ENCODE measurements at places on chromosomes 6 and 20. TPM values are rescaled to one million over a fixed set of nuclear protein-coding genes. Genes with fewer than 3 reads are reported as not detected.

ZNF165 gene
- 0.56 TPM for total RNA-seq

PACRG gene
- total RNA-seq = 7.4 TPM

GRCh38 chr20:5072756-5073659 lies 46.8 kb downstream of the PCNA start:
- peak; percentile 94 for DNase-seq

GRM1 gene
- 2.2 TPM for total RNA-seq

DNA sequence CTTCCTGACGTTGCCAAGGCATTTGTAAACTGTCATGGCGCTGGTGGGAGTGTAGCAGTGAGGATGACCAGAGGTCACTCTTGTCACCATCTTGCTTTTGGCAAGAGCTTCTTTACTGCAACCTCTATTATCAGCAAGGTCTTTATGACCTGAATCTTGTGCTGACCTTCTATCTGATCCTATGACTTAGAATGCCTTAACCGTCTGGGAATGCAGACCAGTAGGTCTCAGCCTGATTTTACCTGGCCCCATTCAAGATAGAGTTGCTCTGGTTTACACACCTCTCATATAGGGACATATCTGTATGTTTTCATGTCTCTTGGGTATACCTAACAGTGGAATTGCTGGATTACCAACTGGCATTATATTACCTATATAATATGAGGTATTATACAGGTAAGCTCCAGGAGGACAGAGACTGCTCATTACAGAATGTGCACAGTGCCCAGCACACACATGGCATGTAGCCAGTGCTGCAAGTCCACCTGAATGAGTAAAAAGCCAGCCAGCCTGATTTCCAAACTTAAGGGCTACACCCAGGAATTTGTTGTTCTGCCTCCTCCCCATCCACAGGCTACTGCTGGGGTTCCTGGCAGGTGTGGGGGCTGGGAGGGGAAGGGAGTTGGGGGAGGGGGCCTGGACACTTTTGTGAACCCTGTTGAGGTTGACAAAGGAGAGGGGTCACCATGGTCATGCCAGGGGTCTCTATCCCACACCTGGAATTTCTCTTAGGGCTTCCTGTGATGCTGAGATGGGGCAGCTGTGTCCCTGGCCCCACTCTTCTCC lies 35.2 kb upstream of the BLCAP start:
- no peak for DNase-seq

AVP gene
- total RNA-seq = 0.51 TPM

BPIFB1 gene
- not detected for total RNA-seq

MAP7 gene
- total RNA-seq = 2.1 TPM

DNA sequence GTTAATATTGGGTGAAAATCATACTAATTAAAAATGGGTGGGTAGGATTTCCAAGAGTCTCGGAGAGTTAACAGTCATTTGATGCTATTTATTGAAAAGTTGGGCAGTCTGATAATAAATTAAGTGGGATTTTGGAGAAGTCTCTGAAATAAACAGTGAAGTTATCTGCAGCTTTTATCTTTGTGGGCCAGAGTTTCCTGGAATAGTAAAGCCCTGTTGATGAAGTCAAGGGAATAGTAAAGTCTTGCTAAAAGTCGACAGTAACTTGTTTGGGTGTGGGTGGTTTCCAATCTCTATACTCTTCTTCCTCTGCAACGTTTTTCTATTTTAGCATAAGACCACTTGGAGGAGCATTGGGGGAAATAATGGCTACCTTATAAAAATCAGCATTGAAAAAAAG lies 493.6 kb downstream of the EPM2A start:
- no peak for DNase-seq

All from Right ventricle myocardium superior (tissue), 1 donor.